ENCODE measurements at places on chromosomes 3 and 15. TPM values are rescaled to one million over a fixed set of nuclear protein-coding genes. Genes with fewer than 3 reads are reported as not detected.

Gene ISLR2
- total RNA-seq: 2.2 TPM

Gene WDR93
- total RNA-seq: not detected

Gene FBXL2
- 2.1 TPM for total RNA-seq

Gene LRRC34
- total RNA-seq: 1.6 TPM

Gene SLC22A13
- not detected for total RNA-seq

Gene IGSF11
- total RNA-seq: 1.6 TPM

Gene CALML4
- total RNA-seq: 0.99 TPM

Gene SPATA12
- not detected for total RNA-seq

Gene ANKUB1
- not detected for total RNA-seq

Gene HRH1
- total RNA-seq: 1.4 TPM

Gene ETV5
- 3.4 TPM for total RNA-seq

Gene TMEM45A
- total RNA-seq: 3.2 TPM

Gene CLDN16
- not detected for total RNA-seq

Gene FGF7
- total RNA-seq: 34.6 TPM

Gene RBM15B
- total RNA-seq: 12.6 TPM

Gene HTR3E
- total RNA-seq: not detected

Gene SHISA5
- 39.1 TPM for total RNA-seq

Gene CCNB2
- 0.42 TPM for total RNA-seq

Gene PTPN9
- total RNA-seq: 6.6 TPM

Gene AHSG
- total RNA-seq: not detected

Gene LYZL4
- not detected for total RNA-seq

Gene TRPM1
- not detected for total RNA-seq

Gene ECE2
- not detected for total RNA-seq

Gene RAB6B
- 51.6 TPM for total RNA-seq

Gene DPPA2
- not detected for total RNA-seq

Gene VGLL3
- total RNA-seq: 3.6 TPM

Gene DUOXA1
- 0.59 TPM for total RNA-seq

Gene SEMA3F
- total RNA-seq: 11.4 TPM

Gene IQGAP1
- total RNA-seq: 35.4 TPM

Gene ERICH6
- total RNA-seq: not detected

Gene ZBED2
- not detected for total RNA-seq

Gene DAZL
- not detected for total RNA-seq

Gene CNTN4
- 3.2 TPM for total RNA-seq

Gene CHRFAM7A
- 1.3 TPM for total RNA-seq

Gene ZNF860
- total RNA-seq: 0.17 TPM

Gene CD200R1
- 0.87 TPM for total RNA-seq

Gene MED12L
- 0.10 TPM for total RNA-seq

Gene CELSR3
- total RNA-seq: 0.35 TPM

Gene RTP3
- not detected for total RNA-seq

Gene ARL14
- total RNA-seq: not detected

Gene SLC24A5
- total RNA-seq: not detected

Gene ZMYND10
- total RNA-seq: 0.07 TPM

Gene CSPG5
- total RNA-seq: 0.59 TPM

All from left ventricle myocardium superior (tissue), 1 donor.